ENCODE measurements at places on chromosomes 2 and 18.

DNA sequence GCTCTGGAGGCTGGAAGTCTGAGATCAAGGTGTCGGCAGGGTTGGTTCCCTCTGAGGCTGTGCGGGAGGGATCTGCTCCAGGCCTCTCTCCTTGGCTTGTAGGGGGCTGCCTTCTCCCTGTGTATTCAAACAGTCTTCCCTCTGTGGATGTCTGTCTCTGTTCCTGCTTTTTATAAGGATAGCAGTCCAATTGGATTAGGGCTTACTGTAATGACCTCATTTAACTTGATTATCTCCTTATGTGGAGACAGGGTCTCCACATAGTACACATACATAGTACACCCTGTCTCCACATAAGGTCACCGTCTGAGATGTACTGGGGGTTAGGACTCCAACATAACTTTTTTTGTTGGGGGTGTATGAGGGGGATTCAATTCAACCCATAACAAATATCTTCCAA is 30.5 kb downstream of the TCF7L1 start:
- DNase-seq, result no peak

- peak; percentile 94 for DNase-seq
Observed at GRCh38 chr2:239267288-239267951, 133.4 kb downstream of the HDAC4 start.

GRCh38 chr2:110126906-110127305 is 11.3 kb upstream of the MALL start:
- no peak for DNase-seq

DNA sequence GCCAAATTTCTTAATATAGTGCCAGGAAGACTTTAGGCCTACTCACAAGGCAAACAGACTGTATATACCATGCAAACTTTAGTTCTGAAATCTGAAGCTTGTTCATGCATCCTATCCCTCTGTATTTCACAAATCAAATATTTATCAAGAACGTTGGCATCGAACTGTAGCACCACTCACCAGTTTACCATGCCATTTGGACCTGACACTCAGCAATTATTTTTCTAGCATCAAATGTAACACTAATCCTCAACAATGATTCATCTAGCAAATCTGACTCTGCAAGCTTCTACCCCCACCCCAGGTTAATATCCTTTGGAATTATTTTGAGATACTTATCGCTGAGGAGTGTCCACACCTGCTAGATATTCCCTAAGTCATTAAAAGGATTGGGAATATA is 1506.6 kb downstream of the LRP1B start:
- DNase-seq, result no peak

GRCh38 chr2:173544641-173545363 is 190.1 kb downstream of the CDCA7 start:
- DNase-seq, result no peak
